ENCODE measurements at places on chromosomes 12 and 14.

DNA sequence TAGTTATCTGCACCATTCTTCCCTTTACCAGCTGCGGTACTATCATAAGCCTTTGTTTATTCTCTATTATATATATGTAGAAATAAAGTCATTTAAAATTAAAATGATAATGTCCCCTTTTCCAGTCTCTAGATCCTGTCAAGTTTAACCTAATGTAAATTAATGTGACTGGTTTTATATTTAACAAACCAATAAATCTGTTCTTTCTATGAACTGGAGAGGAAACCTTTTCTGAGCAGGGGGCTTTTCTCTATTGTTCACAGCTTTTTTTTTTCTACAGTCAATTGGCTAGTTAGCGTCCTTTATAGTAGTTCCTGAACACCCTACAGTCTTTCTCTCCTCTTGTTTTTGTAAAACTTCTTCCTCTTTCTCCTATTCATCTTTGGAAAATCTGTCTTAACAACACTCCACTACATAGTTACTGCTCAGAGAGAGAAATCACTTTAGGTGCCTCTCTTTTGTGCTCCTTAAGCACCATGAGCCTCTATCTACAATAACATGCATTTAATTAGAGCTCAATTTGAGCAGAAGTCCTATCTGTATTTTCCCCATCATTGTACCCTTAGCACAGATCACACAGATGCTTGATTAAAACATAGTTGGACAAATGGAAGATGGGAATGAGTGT, 332.6 kb upstream of the SYT1 start:
- no peak for DNase-seq

DNA sequence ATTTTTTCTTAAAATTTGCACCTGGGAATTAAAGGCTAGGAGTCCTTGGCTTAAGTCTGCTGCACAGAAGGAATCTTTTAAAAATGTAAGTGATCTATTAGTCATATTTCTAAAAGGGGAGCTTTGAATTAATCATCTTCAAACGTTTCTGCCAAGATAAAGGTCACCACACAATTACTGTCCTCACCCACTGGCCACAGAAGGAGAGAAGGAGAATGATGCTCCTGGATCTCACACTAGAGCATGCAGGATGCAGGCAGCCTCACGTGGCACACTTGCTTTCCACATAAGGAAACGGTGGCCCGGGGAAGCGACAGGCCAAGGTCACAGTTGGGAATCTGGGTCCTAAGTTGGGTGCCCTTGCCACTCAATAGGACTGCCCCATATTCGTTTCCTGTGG, 16.9 kb downstream of the PLEKHG7 start:
- DNase-seq = no peak

GRCh38 chr12:52741375-52742195, 35.6 kb downstream of the KRT76 start:
- peak; percentile 75 for DNase-seq

DNA sequence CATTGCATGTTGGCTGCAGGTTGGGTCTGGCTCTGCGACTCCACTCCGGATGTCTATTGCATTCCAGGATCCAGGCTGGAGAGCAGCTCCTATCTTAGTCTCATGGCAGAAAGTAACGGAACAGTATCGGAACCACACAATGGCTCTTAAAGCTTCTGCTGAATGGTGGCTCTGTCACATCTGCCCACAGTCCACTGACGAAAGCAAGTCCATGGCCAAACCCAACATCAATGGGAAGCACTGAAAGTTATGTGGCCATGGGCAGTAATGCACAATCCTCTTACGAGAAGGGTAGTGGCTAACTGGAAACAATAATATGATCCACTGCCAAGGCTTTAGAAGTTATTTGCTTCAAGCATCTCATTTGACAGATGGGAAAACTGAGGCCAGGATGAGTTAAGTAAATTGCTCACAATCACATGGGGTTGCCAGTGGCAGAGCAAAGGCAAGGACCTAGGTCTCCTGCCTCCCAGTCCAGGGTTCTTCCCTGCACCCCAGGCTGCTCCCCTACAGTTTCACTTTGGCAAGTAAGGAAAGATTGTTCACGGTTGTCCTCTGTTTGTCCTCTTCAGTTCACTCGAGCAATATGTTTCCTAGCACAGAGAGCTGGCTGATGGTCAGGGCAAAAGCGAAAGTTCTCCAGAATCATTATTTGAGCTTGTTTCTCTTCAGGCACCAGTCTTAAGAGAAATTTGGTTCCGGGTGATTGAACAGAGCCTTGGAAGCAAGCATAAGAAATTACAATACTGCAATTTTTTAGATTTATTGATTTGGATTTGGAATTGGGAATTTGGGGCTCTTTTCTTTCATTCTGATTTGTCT, 54.2 kb downstream of the CKAP4 start:
- DNase-seq = no peak

GRCh38 chr14:41607304-41607775, 664 bp downstream of the LRFN5 start:
- DNase-seq = peak; percentile 35

GRCh38 chr12:85278598-85279448, 1.2 kb upstream of the ALX1 start:
- DNase-seq = no peak

GRCh38 chr12:105559310-105559709, 228.8 kb downstream of the C12orf75 start:
- no peak for DNase-seq

DNA sequence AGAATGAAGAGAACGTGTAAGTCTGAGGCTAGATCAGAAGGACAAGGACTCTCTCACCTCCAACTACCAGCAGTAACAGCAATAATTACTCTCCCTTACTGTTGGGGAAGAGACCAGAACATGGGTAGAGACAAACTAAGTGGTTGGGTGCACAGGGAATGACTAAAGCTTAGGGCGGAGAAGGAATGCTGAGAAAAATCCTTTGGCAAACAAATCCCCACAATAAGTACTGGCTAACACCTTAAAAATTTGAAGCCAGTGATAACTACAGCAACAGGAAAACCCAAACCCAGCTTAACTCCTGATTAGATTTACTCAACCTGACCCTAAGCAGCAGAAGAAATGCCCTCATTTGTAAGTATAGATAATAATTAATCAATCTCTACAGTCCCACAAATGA, 759.0 kb downstream of the AACS start:
- DNase-seq = no peak

DNA sequence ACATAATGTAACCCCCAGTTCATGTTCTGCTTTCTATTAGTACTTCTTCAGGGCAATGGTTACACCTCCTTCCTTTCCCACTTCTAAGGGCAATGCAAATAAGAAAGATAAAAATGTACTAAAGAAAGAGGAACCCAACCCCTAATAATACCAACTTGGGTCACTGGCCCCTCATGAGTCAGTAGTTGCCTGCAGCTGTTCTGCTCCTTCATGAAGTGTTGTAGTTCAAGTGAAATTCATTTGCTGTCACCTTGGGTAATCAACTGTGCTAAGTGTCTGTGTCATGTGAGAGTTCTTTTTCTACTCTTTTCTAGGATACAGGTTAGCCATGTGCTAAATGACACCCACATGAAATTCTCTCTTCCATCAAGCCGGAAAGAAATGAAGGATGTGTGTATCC, 91.8 kb downstream of the PLXNC1 start:
- DNase-seq = no peak

DNA sequence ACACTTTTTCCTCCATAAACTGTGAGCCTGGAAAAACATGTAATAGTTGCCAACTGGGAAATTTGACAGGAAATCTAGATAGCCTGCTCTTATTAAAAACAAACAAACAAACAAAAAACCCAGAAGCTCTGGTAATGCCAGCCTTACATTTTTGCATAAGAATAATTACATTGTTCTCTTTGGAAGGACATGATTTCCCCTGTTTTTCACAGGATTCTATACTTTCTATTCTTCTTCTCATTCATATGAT, 137.9 kb downstream of the AEBP2 start:
- DNase-seq = no peak

DNA sequence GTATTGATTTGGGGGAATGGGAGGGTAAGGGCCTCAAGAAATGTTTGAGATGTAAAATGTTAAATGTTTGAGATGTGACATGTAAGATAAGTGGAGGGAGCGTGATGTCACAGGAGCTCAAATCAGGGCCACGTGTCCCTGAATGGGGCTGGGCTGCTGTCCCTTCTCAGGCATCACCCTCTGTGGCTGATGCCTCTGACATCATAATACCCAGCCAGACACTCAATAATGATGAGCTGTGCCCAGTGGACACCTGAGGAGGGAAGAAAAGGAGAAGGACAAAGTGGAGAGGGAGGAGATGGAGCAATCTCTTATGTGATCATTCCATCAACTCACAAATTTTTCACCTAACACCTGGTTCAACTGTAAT, 120.8 kb downstream of the SAMD4A start:
- no peak for DNase-seq

DNA sequence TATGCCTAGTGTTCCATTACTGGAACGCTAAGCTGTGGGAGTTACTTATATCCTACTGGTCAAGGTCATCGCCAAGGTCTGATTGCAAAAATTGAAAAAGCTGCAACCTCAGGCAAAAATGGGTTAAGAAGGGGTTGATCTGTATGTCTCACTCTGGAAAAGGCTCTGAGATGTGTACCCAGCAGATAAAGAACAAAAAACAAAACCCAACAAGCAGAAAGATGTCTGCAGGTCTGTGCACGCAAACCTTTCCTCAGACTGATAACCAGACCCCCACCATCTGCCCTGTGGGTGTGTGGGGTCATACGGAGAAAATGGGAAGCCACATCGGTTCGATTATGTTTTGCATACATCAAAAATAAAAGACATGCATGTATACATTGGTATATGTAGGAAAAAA, 56.4 kb downstream of the TESC start:
- no peak for DNase-seq

GRCh38 chr12:130716969-130717366, 869 bp upstream of the RIMBP2 start:
- DNase-seq = no peak

DNA sequence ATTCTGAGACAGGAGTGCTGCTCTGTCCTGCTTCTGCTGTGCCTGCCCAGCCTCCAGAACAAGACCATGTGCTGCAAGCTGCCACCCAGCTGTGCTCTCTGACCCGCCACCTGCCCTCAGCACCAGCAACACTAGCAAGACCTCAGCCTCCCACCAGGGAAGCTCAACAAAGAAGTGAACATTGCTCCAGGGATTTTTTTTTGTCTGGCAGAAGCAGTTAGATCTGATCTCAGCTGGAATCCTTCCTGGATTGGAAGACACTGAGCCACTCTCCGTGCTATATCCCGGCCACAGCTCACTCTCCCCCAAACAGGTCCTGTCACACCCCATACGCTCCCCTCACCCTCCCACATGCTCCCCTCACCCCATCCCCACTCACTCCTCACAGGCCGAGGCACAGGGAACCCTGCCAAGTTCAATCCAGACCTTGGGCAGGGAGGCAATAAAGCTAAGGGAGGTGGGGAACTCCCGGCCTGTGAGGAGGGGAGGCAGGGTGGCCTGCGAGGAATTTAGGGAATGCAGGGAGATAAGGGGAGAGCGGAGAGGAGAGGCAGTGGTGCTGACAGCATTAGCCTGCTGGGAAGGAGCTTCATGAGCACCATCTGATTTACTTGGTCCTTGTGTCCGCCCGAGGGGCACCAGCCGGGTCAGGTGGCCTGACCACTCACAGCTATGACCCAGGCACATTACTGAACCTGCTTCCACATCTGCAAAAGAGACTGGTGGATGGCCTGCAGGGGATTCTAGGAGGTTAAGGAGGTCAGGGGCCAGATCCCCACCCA, 29.7 kb downstream of the CCDC85C start:
- DNase-seq = no peak

DNA sequence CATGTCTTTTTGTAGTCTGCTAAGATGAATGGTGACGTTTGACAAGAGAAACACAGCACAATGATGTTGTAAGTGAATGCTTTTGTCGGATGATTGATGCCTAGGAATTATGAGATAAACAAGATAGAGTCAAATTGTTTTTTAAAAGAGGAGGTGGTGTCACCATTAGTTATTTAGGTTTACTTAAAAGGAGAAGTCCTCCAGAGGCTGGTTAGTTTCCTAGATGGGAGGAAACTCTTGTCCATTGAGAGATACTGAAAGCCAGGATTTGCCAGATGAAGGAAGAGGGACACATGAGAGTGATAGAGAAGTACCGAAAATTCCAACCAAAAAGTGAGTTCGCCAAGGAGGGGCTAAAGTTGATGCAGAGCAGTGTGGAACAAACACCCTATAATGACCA, at the start of gene OR10G2:
TSS of gene OR10G2 (minus strand) at position 101 of the 400 bp plus-strand sequence. CDS start at position 3, 98 bp downstream.
- no peak for DNase-seq

GRCh38 chr12:87142342-87142741, 886.2 kb upstream of the MGAT4C start:
- DNase-seq = no peak

- no peak for DNase-seq
These were observed 241.2 kb upstream of the FKBP4 start for GRCh38 chr12:2553388-2554126.

- DNase-seq = no peak
These were observed 38.1 kb upstream of the JDP2 start for GRCh38 chr14:75389679-75390078.

DNA sequence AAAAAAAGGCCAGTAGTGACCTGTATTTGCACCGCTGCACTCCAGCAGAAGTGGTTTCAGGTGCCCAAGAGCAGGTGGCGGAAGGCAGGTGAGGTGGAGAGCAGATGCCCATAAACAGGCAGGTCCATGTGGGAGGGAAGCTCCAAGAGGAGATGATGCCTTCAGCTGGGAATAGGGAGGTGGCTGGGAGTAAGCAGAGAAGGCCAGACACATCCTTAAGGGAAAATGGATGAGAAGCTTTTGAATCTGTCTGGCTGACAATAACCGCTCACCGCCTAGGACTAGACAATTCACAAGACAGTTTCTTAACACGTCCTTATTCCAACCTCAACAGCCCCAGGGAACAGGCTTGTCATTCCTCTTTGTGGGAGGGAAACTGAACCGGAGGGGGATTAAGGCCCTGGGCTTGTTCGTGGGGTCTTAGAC, 43.9 kb upstream of the PLEKHG6 start:
- no peak for DNase-seq

GRCh38 chr12:47805417-47805816, 14.3 kb downstream of the HDAC7 start:
- DNase-seq = no peak

DNA sequence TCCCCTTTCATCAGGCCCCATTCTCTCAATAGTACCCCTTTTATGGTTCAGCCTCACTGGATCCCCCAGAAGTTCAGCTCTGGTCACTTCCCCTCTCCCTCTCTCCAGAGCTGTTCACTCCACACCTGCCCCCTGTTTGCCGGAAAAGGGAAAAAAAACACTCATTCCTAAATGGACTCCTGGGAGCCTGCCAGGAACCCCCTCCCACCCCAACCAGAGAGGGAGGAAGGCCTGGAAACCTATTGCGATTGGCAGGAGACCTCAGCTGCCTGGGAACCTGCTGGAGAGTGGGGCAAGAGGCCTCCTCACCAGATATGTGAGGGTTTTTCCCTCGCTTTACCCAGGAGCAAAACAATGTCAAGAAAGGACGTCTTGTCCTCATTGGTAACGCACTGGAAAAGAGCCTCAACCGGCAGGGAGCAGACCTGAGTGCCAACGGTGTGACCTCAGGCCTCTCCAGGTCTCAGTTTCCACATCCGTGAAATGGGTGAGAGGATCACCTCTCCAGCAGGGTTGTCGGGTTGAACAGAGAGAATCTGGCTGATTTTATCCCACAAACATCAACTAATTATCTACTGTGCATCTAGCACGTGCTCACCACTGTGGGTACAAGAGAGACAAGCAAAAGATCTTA, 4.6 kb downstream of the DTX1 start:
- no peak for DNase-seq

GRCh38 chr14:78524196-78524595, 354.0 kb downstream of the NRXN3 start:
- no peak for DNase-seq

GRCh38 chr14:26811756-26812305, 214.0 kb upstream of the NOVA1 start:
- DNase-seq = no peak

- DNase-seq = peak; percentile 52
These were observed 13.7 kb downstream of the KRT71 start for GRCh38 chr12:52539083-52539820.
